Glutamatergic neuron (in vitro differentiated cells): ENCODE measurements at places on chromosomes 6 and 20.

GRCh38 chr6:135535989-135536414 lies 38.5 kb upstream of the AHI1 start:
- DNase-seq, result no peak

- no peak for DNase-seq
Measured at GRCh38 chr6:132411296-132411695, 10.0 kb upstream of the MOXD1 start.

DNA sequence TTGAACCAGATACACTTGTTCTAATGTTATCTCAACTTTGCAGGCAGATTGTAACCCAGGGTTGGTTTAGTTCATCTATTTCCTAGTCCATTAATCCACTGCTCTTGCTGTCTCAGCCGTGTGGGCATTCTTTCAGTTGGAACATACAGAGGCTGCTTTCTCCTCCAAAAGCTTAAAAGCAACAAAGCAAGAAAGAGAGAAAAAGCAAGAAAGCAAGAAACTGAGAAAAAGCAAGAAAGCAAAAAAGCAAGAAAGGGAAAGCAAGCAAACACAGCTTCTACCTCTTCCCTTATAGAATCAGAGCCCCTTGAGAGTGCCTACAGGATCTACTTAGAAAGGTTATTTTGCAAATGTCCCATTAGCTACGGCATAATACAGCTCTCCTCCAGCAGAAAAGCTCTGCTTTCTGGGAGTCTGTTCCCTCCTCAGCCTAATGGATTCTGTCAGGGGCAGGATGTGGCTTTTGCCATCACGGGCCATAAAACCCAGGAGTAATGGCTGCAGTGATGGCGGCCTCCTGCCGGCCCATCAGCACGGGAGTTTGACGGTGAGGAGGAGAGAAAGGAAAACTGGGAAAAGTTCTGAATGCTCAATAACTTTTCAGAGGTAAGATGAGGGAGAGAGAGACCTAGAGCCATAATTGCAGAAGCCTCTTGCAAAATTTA lies 156.8 kb upstream of the JARID2 start:
- no peak for DNase-seq

DNA sequence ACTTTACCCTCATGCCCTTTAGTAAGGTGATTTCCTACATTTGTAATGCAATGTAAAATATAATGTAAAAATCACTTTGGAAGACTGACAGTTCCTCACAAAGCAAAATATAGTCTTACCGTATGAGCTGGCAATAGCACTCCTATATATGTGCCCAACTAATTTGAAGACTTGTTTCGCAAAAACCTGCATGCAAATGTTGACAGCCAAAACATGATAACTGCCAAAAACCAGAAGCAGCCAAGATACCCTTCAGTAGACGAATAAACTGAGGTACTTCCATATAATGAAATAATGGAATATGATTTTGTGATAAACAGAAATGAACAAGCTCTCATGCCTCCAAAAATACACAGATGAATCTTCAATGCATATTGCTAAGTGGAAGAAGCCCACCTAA lies 13.6 kb downstream of the AURKA start:
- DNase-seq, result no peak

- no peak for DNase-seq
Measured at GRCh38 chr6:2868637-2869036, 27.0 kb upstream of the SERPINB1 start.

DNA sequence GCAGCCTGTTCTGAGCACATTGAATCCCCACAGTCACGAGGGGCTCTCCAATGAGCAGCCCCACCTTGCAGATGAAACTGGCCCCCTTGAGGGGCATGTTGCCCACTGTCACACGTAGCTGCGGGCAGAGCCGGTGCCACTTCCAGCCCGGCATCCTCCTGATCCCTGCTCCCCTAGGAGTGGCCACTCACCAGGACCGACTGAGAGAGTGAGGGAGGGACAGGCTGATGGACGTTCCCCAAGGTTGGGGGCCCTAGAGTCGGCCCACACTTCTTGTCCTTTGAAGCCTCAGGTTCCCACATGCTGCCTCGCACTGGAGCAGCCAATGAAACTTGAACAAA lies 10.5 kb downstream of the ENTPD6 start:
- DNase-seq, result no peak

GRCh38 chr6:36848658-36849441 lies 9.6 kb upstream of the CPNE5 start:
- DNase-seq, result peak; percentile 79

- no peak for DNase-seq
Measured at GRCh38 chr20:63750807-63751470, 11.4 kb downstream of the SLC2A4RG start.

- peak; percentile 37 for DNase-seq
Measured at GRCh38 chr6:106609699-106610098, 19.6 kb downstream of the RTN4IP1 start.

DNA sequence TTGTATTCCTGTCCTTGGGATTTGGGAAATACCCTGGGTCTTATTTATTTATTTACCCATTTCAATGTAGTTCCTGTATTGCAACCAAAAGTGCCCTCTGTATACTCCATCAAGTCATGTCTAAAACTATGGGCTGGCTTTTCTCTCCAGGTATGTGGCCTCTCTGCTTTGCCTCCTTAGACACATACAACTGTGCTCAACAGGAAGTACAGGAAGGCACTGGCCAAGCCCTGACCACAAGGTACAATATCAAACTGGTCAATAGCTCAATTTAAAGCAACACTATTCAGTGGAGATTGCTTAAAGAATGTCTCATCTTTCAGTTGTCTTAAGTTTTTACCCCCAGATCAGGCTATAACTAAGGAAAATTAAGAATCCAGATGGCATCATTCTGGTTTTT lies 42.3 kb upstream of the SLC24A3 start:
- DNase-seq, result no peak
